ENCODE measurements at places on chromosomes 11 and 22.

DNA sequence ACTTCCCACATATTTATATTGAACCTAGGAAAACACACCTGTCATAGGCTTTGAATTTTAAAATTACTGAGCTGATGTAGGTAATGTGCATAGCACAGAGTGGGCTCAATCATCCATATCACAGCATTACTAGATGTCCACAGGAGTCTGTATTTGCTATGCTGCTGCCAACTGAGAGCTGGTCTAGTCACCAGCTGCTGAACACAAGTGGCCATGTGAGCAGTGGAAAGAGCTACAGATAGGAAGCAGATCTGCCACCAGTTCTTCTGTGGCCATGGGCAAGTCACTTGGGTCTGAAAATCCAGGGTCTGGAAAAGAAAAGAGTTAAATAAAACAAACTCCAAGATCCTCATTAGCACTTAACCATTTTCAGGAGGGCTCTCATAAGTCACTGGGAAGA, 91.8 kb downstream of the APIP start:
- no peak for DNase-seq

- no peak for DNase-seq
These were observed 101.0 kb upstream of the PARVA start for GRCh38 chr11:12276356-12276755.

- no peak for DNase-seq
These were observed 67.5 kb downstream of the PACSIN2 start for GRCh38 chr22:42947211-42947990.

GRCh38 chr11:77204754-77205466, 76.9 kb downstream of the MYO7A start:
- DNase-seq = no peak

DNA sequence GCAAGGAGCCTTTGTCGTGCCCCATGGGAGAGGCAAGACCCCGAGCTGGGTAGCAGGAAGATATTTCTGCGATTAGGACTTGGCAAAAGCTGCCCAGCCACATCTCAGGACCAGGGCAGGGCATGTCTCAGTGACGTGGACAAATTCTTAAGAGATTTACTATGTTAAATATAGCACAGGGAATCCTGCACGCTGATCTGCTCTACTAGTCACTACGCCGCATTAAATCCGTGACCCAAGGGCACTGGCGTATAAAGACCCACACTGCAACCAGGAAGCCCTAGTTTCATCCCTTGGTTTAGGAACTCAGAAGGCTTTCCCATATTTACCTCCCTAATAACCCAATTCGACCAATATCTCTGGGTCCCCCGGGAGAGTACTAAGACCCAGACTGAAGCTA, 35.1 kb downstream of the AP1B1 start:
- DNase-seq = no peak

GRCh38 chr22:49735411-49735900, 92.2 kb downstream of the BRD1 start:
- no peak for DNase-seq

- DNase-seq = no peak
These were observed 23.3 kb downstream of the P4HA3 start for GRCh38 chr11:74288161-74288560.

- DNase-seq = peak; percentile 43
These were observed 3.1 kb upstream of the MN1 start for GRCh38 chr22:27804470-27805297.

DNA sequence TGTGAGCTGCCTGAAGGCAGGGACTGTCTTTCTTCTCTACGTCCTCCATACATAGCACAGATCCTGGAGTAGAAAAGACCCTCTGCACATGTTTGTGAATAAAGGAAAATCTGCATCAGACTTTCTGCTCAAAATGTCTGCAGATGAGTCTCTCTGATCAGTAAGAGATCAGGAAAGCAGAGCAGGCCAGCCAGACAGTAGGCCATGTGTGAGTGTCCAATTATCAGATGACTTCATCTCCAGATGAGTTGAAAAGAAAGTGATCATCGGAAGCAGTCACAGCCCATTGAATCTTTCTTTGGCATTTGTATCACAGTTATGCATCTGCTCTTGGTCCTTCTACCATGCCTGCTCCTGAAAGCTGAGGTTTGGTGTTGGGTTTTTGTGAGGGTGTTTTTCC, 298.7 kb upstream of the NCAM1 start:
- DNase-seq = no peak

GRCh38 chr22:46813816-46814597, 51.6 kb downstream of the TBC1D22A start:
- no peak for DNase-seq

- no peak for DNase-seq
These were observed 539.3 kb downstream of the OPCML start for GRCh38 chr11:132992838-132993631.

GRCh38 chr11:42974510-42975179, 337.2 kb upstream of the API5 start:
- no peak for DNase-seq
